Neural progenitor cell (in vitro differentiated cells): ENCODE measurements at places on chromosomes 5 and 9.
A peak's percentile ranks its signal among the peaks of the same experiment; 100 is the strongest.

- no peak for DNase-seq
Observed at GRCh38 chr9:108855888-108856287, at the start of gene ACTL7B. Gene ACTL7B (minus strand): TSS chr9:108855986. CDS start chr9:108855930, 56 bp downstream.

DNA sequence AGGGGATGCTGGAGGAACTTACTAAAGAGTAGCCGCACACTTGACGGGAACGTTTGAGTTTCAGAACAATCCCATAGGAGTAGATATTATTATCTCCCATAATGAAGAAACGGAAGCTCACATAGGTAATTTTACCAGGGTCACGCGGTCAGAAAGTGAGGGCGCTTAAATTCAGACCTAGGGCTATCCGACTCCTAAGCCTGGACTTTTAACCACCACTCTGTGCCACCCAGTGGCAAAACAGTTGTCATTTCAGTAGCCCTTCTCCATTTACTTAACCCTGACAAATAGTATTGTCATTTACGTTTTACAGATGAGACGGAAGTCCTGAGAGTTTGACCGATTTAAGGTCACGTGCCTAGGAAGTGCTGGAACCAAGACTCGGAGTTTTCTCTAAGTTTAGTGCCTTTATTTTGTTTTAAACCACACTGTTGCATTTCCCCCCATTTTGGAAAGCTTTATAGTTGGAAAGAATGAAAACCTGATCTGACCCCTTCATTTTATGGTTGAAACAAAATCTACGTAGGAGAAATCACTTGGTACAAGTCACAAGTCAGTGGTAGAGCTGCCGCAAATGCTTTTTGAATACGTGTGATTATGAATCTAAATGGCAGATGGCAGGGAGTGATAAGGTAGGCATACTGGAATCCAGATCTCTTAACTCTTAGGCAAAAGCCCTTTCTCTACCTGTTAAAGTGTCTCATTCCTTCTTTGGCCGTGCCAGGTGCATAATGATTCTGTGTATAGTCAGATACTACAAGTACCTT, 650 bp downstream of the MRRF start:
- DNase-seq: no peak

DNA sequence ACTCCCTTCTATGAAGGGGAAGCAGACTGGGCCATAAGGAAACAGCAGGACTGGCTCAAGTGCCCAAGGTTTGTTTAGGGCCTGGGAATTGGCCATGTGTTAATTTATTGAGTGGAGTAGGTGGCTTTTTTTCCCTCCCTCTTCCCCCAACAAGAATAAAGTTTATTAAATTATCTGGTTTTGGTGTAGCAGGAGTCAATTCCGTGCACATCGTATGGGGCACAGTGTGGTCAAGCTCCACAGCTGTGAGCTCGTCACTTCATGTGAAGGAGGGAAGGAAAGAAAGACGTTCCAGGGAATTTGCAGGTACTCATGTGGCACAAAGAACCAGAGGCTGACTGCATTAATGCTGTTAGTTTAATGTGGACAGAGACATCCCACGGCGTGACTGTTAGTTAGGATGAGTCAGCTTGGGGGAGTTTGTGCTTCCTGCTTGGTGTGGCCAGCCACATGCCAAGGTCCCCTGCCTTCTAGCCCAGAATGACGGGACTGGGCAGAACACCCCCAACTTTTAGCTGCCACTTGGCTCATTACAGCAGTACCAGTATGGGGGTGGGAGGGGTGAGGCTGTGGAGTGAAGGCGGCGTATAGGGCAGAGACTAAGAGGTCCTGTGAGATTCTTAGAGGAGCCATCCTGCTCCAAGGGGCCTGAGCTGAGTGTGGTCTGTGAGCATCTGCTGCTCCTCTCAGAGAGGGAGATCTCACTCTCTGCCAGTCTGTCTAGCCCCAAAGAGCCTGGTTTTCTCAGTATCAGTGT, 33.2 kb downstream of the CSF1R start:
- no peak for DNase-seq

GRCh38 chr5:159412284-159413046, 82.2 kb upstream of the IL12B start:
- no peak for DNase-seq

DNA sequence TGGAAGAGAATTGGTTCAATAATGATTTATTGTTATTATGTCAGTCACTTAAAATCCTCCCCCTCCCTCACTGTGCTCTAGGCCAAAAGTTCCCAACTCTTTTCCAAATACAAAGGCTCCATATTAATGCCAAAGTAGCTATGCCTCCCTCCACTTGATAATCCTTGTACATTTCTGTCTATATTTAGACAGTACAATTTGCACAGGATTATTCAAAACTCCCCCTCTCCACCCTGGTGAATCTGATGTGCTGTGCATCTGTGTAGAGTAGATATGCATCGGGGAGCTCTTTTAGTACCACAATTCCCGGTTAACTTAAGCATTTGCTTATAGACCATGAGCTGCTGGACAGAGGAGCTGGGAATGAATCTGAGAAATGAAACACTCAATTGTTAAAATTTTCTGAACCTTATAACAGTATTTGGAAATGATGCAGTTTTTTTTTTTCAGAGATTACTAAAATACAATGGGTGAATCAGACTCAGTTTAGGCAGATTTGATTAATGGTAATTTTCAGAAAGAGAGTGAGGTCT, 27.6 kb downstream of the GLRA1 start:
- DNase-seq: no peak

GRCh38 chr9:105114318-105114717, 130.1 kb upstream of the SLC44A1 start:
- no peak for DNase-seq

GRCh38 chr9:806285-807156, 35.0 kb upstream of the DMRT1 start:
- DNase-seq: peak; percentile 49

DNA sequence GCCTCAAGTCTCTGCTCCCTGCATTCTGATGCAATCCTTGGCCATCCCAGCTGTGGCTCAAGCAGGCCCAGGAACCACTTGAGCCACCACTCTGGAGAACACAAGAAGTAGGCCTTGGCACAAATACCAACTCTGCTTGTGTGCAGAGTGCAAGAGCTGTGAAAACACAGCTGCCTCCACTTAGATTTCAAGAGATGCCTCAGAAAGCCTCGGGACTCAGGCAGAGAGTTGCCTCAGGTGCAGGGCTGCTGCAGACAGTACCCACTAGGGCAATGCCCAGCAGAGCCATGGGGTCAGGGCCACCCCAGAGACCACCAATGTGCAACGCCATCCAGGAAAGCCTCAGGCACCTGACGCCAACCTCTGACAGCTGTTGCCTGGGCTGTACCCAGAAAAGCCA, 82.4 kb downstream of the FREM1 start:
- no peak for DNase-seq

DNA sequence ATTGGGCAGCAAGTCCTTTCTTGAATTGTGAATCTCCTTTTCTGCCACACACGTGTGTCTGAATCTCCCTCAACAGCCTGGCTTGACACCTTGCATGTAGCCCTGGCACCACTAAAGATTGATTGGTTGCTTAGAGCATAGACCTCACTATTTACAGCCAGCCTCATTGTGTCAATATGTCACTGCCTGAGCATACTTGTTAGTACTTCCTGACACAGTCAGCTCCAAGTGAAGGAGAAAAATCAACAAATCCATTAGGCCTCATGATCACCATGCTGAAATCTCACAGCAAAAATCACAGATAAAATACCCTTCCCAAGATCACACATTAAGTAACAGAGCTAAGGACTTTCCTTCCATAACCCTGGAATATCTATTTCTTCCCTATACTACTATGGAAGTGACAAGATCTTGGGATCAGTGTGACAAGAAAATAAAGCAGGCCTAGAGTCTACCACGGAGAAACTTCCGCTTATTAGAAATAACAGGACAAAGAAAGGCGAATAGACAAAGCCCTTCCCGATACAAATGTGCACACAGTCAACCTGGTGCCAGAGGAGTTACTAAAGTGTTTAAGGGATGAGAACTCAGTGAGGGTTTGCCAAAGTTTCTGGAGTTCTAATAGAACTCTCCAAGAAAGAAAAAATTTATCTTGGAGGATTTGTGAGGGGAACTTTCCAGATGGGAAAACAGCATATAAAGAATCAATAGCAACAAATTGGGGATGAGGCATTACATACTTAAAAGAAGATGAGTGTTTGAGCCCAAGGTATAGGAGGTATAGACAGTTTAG, 5.6 kb upstream of the ARL15 start:
- no peak for DNase-seq

DNA sequence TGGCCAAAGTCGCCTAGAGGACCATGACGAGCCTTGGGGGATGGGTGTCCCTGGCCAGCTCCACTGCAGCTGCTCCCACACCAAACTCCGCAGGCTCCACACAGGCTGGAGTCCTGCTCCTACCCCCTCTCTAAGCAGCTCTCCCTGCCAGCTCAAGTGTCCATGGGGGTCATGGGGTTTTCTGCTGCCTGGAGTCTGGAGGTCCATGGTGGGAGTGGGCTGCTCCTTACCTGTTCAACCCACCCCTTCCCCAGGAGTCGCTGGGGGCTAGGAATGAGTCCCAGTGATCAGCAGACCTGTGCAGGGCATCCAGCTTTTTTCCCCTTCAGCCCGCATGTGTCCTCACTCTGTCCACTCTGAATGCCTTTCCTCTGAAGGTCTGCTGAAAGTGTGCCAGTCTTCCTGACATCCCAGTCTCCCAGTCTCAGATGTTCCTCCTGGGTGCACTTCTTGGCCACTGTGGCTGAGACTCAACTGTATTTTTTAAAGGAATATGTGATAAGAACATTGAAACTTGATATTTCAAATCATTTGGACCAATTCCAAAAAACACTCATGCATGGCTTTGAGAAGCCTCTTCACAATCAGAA, 261.3 kb upstream of the ANKH start:
- no peak for DNase-seq

GRCh38 chr5:14417276-14417730, 164.3 kb upstream of the OTULINL start:
- DNase-seq: no peak

- DNase-seq: no peak
Observed at GRCh38 chr5:128212191-128212806, 128.7 kb downstream of the SLC12A2 start.

DNA sequence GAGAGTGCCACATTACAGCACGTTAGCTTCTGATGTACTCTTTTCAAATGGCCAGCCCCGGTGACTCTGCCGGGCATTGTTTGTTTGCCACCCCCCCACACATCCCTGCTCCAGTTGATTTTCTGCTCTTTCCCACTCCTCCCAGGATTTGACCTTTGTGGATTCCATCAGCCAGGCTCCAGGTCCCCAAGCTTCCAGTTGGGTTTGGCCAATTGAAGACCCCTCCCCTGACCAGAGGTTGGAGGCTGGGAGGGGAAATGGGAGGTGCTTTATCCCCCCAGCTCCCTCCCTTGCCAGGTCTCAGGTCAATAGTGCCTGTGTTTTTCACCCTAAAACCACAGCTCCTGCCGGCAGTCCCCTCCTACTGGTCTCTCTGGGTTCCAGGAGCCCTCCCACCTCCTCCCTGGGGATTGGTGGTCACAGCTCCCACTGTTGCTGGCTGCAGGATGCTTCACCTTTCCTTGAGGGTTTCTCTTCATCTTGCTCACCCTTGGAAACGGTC, 34.9 kb downstream of the IRF1 start:
- DNase-seq: no peak

DNA sequence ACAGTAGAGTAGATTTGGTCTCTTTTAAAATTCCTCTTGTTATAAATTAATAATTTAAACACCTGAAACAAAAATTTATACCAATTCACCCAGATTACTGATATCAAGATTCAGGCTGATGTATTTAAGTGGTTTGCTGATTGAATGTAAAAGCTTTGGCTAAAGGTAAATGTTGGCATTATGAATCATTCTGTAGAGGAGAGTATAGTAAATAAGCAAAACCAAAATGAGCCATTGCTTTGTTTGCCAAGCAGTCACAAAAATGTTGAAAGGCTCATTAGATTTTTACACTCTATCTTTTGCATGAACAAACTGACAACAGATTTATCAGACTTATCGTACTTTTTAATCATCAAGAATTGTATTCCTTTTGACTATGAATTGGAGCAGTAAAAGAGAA, 332.6 kb downstream of the FAM170A start:
- no peak for DNase-seq

DNA sequence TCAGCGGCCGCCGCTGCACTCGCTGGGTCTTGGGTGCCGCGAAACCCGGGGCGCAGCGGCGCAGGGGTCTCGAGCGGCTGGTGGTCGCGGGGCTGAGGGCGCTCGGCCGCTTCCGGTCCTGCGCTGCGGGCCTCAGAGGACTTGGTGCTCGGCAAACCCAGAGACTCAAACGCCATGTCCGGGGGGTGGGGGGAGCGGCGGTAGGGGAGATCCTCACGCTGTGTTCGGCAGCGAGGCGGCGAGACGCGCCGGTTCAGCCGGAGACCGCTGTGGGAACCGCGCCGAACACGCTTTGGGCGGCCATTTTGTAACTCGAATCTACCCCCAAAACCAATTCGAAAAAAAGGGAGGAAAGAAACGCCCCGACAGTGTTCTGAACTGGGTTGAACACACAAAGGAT, 317.5 kb upstream of the CDH18 start:
- no peak for DNase-seq

DNA sequence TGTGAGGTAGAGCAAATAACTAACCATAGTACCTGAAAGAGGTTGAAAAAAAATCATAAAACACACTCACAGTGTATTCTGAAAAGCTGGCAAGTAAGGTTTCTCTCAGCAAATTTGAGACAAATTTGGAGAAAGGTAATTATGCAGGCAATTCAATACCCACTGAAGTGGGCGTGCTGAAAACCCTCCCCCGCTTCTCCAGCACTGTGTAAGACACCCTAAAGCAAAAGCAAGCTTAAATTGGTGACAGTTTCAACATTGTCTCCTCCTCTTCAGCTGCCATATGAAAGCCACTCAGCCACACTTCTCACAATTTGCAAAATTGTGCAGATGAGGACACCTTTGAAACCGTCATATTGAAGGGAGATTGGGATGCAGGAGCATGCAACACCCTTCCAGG, 322.3 kb upstream of the CDH6 start:
- DNase-seq: no peak

GRCh38 chr5:9409413-9409960, 136.4 kb downstream of the SEMA5A start:
- DNase-seq: no peak

- DNase-seq: no peak
Observed at GRCh38 chr9:98104445-98104881, 14.6 kb downstream of the TRIM14 start.

DNA sequence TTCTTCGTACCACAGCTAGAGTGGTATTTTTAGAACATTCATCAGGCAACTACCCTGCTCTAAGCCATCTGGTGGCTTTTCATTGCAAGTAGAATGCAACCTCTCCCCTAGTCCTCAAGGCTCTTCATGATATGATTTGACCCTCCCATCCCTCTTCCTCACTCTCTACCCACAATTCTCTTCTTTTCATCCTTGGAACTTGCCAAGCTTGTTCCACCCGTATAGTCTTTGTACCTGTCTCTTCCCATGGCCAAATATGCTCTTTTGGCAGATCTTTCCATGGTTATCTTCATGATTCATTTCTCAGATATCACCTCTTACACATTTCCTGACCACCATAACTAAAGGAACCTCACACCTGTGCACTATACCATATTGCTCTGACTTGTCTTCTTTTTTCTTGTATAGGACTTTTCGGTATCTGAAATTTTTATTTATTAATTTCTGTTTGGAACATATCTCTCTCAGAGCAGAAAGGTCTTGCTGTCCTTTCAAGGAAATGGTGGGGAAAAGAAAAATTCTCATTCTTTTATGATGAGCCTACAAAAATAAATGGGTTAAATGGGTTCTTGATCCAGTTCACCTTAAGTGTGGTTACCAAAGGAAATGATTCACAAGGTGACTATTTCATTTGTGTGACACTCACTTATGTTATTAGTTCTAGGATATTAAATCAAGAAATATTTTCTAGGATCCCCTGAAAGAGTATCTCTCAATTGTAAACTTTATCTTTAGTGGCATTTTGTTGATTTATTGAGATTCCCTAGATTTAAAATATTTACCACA, 3.7 kb upstream of the CD274 start:
- DNase-seq: no peak
